Smooth muscle cell of trachea (primary cell): ENCODE measurements at places on chromosomes 5 and 9. TPM values are rescaled to one million over a fixed set of nuclear protein-coding genes. Genes with fewer than 3 reads are reported as not detected.

The IRX1 gene
- total RNA-seq = not detected in 2 replicates

The TRIM52 gene
- 6.8 and 12.5 TPM in 2 replicates for total RNA-seq

The GTF3C5 gene
- 39.0 and 40.7 TPM in 2 replicates for total RNA-seq

The SLC22A4 gene
- 2.2 and 3.0 TPM in 2 replicates for total RNA-seq

The PCDHA1 gene
- under 0.01 TPM in 1 of 2 replicates, not detected in the other for total RNA-seq

The CCL19 gene
- not detected in 2 replicates for total RNA-seq

The EDIL3 gene
- total RNA-seq = 23.9 and 40.4 TPM in 2 replicates

The GARIN3 gene
- total RNA-seq = not detected in 2 replicates

The FOXD4L5 gene
- total RNA-seq = 0.15 and 0.17 TPM in 2 replicates

The FCN1 gene
- not detected in 2 replicates for total RNA-seq

The SLC36A3 gene
- total RNA-seq = not detected in 2 replicates

The AK6 gene
- 20.7 and 30.8 TPM in 2 replicates for total RNA-seq

The PPP3R2 gene
- total RNA-seq = not detected in 2 replicates

The SMIM33 gene
- total RNA-seq = not detected in 2 replicates

The MSMP gene
- 1.2 TPM in 1 of 2 replicates, not detected in the other for total RNA-seq

The CDC23 gene
- 23.8 and 25.0 TPM in 2 replicates for total RNA-seq

The PCDHA6 gene
- 0.44 and 0.50 TPM in 2 replicates for total RNA-seq

The FTMT gene
- not detected in 2 replicates for total RNA-seq

The LCN15 gene
- under 0.01 TPM in 1 of 2 replicates, not detected in the other for total RNA-seq

The SOX30 gene
- under 0.01 TPM in 1 of 2 replicates, not detected in the other for total RNA-seq

The C5orf22 gene
- 17.7 and 22.4 TPM in 2 replicates for total RNA-seq

The FAM78A gene
- total RNA-seq = 0.29 and 0.66 TPM in 2 replicates

The BTNL8 gene
- not detected in 2 replicates for total RNA-seq

The POLK gene
- 37.7 and 54.7 TPM in 2 replicates for total RNA-seq

The SLC45A2 gene
- under 0.01 TPM in 1 of 2 replicates, not detected in the other for total RNA-seq

The CTXN3 gene
- not detected in 2 replicates for total RNA-seq

The FBLL1 gene
- 0.44 and 1.7 TPM in 2 replicates for total RNA-seq

The C5 gene
- 5.1 and 8.9 TPM in 2 replicates for total RNA-seq

The CCL27 gene
- total RNA-seq = 0.15 and 0.17 TPM in 2 replicates

The STPG3 gene
- 0.66 TPM in 1 of 2 replicates, not detected in the other for total RNA-seq

The HMGXB3 gene
- 42.2 and 42.9 TPM in 2 replicates for total RNA-seq
